A172 (cell line): ENCODE measurements at places on chromosomes 2 and 18. TPM values are rescaled to one million over a fixed set of nuclear protein-coding genes. Genes with fewer than 3 reads are reported as not detected.

GALR1 gene
- not detected in 2 replicates for total RNA-seq

FAM237A gene
- total RNA-seq: not detected in 2 replicates

MPP4 gene
- total RNA-seq: 6.8 and 8.0 TPM in 2 replicates

NPPC gene
- 0.12 TPM in 1 of 2 replicates, not detected in the other for total RNA-seq

SERPINB13 gene
- total RNA-seq: not detected in 2 replicates

ANKAR gene
- total RNA-seq: 4.7 and 14.5 TPM in 2 replicates

SOCS6 gene
- 22.7 and 27.4 TPM in 2 replicates for total RNA-seq

SLC9A2 gene
- total RNA-seq: 0.77 and 1.2 TPM in 2 replicates

NT5C1B gene
- total RNA-seq: not detected in 2 replicates

AFF3 gene
- 1.9 and 6.7 TPM in 2 replicates for total RNA-seq

CFAP65 gene
- 0.26 and 0.55 TPM in 2 replicates for total RNA-seq

TEX44 gene
- not detected in 2 replicates for total RNA-seq

TCF23 gene
- not detected in 2 replicates for total RNA-seq

SLC19A3 gene
- 0.07 and 0.10 TPM in 2 replicates for total RNA-seq

DOK1 gene
- total RNA-seq: 17.3 and 24.8 TPM in 2 replicates

TFCP2L1 gene
- 0.26 and 0.34 TPM in 2 replicates for total RNA-seq

SRD5A2 gene
- total RNA-seq: not detected in 2 replicates

PROKR1 gene
- total RNA-seq: not detected in 2 replicates

RAX gene
- not detected in 2 replicates for total RNA-seq

UGT1A3 gene
- total RNA-seq: not detected in 2 replicates

MARCO gene
- not detected in 2 replicates for total RNA-seq

TRIM43 gene
- total RNA-seq: not detected in 2 replicates

CYP1B1 gene
- total RNA-seq: 0.31 and 0.38 TPM in 2 replicates

CHRNG gene
- total RNA-seq: not detected in 2 replicates

SCYGR4 gene
- total RNA-seq: not detected in 2 replicates

CTIF gene
- 9.8 and 23.8 TPM in 2 replicates for total RNA-seq

ZNF804A gene
- 2.8 and 3.6 TPM in 2 replicates for total RNA-seq

TGFA gene
- 0.31 and 1.0 TPM in 2 replicates for total RNA-seq

VWC2L gene
- not detected in 2 replicates for total RNA-seq

FSIP2 gene
- total RNA-seq: 0.03 TPM in 1 of 2 replicates, not detected in the other

C2orf78 gene
- not detected in 2 replicates for total RNA-seq

SELENOI gene
- total RNA-seq: 19.0 and 20.6 TPM in 2 replicates

EMX1 gene
- 0.34 and 0.50 TPM in 2 replicates for total RNA-seq

MFSD6 gene
- 33.7 and 44.9 TPM in 2 replicates for total RNA-seq

LOXHD1 gene
- not detected in 2 replicates for total RNA-seq

KIAA2012 gene
- not detected in 2 replicates for total RNA-seq

DOK6 gene
- not detected in 2 replicates for total RNA-seq

GPR155 gene
- total RNA-seq: 0.90 and 2.4 TPM in 2 replicates

CEP192 gene
- total RNA-seq: 30.1 and 30.5 TPM in 2 replicates

GRB14 gene
- total RNA-seq: 0.10 and 0.17 TPM in 2 replicates

RNF152 gene
- total RNA-seq: 0.84 and 0.95 TPM in 2 replicates

SLC5A7 gene
- total RNA-seq: not detected in 2 replicates
